Ascending aorta (tissue), 2 donors: ENCODE measurements at places on chromosomes 12 and 14. TPM values are rescaled to one million over a fixed set of nuclear protein-coding genes. Genes with fewer than 3 reads are reported as not detected.

DNA sequence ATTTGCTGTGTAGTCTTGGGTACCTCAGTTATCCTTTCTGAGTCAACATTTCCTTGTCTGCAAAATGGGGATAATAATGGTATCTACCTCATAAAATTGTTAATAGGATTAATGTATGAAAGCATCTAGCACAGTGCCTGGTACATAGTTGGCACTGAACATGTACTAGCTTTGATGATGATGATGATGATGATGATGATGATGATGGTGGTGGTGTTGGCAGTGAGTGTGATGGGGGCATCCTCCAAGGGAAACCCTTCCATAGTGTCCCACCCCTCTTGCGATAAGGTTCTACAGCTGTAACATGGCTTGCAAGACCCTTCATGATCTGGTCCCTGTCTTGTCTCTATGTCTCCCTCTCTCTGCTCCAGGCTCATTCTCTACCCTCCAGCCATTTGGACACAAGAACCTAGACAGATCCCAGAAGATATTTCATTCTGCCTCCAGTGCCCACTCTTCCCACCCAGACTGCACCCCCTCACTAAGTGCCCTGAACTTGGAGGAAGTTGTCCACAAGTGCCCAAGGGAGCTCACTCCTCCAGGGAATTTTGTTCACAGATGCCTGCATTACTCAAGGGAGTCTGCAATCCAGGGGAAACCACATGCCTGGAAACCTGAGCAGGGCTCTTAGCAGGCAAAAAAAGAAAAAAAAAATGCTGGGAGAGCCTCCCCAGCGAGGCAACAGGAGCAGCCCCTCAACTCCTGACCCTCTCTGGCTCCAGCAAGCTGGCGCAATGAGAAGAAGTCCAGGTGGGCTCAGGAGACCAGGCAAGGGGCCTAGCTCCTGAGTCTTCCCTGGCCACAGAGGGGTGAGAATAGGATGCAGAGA, 10.1 kb upstream of the BDKRB1 start:
- no peak for DNase-seq

SLC38A6 gene
- 1.8 TPM for total RNA-seq

TMEM30B gene
- 21.5 TPM for total RNA-seq

- DNase-seq, result no peak
Observed at GRCh38 chr12:53803194-53803593, 51.4 kb upstream of the CISTR start.

GRCh38 chr12:122072031-122072970, 6.3 kb upstream of the MLXIP start:
- peak; percentile 88 for DNase-seq

OTOGL gene
- total RNA-seq, result not detected

DNA sequence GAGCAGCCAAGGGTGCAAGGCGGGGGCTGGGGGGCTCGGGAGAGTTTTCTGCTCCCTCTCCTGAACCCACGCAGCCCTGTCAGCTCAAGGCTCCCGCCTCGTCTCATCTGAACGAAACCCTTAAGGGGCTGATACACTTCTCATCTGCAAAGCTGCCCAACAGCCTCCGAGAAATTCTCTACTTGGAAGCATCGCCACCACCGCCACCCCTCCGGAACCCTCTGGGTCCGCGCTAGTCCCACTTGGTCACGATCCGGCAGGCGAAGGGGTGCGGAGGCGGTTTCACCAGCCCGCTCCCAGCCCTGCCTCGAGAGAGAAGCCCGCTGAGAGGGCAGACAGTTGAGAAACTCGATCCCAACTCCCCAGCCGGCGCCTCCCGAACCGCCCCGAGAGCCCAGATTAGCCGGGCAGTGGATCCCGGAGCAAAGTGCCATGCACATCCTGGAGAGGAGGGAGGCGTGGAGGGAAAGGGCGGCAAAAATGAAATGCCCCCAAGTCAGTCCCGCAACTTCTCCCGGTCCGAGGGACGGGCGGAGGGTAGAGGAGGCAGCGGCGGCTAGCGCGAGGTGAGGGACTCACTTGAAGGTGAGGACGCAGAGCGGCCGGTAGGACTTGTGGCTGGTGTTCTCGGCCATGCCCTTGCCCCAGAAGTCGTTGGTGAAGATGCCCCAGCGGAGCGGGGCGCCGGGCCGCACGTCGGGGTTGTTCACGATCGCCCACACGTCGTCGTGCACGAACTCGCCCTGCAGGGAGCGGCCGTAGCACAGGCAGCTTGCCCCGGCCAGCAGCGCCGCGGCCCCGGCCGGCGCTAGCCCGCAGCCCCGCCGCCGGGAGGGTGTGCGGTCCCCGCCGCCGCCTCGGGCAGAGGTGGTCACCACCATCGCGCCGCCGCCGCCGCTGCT, 620 bp downstream of the TMTC1 start:
- DNase-seq, result no peak

DNA sequence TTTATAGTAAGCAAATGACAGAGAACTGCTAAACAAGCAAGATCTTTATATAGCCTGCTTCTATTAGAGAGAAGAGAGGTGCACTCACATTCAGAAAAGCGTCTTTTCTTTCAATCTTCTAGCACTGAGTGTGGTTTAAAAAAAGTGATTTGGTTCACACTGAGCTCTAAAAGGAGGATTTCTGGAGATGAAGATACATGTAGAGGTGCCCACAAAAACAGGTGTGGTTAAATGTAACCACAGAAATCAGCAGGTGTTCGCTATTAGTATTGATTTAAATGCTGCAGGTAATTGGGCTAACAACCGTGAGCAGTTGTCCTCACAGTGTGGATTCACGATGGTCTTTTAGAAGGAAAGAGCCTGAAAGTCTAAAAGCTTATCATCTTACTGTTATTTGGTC, 10.7 kb downstream of the PKP2 start:
- DNase-seq, result no peak

GRCh38 chr12:40261937-40262336, 37.1 kb downstream of the LRRK2 start:
- no peak for DNase-seq
